ENCODE measurements at places on chromosomes 4 and X.

DNA sequence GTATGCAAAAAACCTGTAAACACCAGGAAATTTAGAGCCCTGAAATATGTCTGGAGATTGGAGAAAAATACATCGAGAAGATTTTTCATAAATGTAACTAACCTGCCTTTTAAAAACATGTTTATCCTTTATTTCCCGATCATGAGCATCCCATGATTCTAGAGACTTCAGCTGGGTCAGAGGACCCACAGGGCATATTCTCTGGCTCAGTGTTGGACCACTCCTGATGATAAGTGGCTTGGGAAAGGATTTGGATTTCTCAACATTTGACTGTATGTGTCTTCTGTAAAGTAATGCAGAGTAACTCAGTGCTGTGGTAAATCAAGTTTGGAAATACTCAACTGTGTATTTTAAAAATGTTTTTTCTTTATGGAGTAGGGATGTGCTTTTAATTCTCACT, 40.0 kb upstream of the ANK2 start:
- DNase-seq: no peak

DNA sequence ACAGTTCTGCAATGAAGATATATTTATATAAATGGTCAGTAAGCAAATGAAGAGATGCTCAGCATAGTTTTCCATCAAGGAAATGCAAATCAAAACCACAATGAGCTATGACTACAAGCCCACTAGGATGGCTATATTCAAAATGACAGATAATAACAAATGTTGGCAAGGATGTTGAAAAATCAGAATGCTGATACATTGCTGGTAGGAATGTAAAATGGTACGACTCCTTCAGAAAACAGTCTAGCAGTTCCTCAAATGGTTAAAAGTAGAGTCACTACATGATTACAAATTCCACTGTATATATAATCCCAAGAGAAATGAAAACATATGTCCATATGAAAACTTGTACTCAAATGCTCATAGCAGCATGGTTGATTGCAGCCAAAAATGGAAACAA, 425.0 kb upstream of the ATOH1 start:
- no peak for DNase-seq

- DNase-seq: no peak
Observed at GRCh38 chrX:72107841-72108595, 23.7 kb downstream of the RTL5 start.

DNA sequence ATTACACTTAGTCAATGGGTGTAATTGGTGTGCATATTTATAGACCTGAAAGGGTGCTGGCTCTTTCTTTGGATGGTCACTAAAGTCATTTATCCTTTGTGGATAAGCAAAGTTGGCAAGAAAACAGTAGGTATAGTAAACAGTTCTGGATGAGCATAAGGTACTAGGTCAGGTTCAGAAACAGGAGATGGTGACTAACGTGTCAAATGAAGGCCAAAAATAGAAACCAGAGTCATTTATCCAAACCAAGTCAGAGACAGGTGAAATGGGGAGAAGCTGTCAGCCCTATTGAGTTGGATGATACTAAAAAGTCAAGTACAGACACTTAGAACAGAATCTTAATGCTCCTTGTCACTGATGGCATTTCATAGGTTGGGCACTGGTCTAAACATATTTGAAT, 313.1 kb downstream of the KLHL13 start:
- no peak for DNase-seq

GRCh38 chrX:38268011-38268410, 47.3 kb upstream of the SRPX start:
- no peak for DNase-seq

- no peak for DNase-seq
Observed at GRCh38 chr4:39024311-39024865, 7.8 kb downstream of the TMEM156 start.
